ENCODE measurements at places on chromosomes 16 and 17.

DNA sequence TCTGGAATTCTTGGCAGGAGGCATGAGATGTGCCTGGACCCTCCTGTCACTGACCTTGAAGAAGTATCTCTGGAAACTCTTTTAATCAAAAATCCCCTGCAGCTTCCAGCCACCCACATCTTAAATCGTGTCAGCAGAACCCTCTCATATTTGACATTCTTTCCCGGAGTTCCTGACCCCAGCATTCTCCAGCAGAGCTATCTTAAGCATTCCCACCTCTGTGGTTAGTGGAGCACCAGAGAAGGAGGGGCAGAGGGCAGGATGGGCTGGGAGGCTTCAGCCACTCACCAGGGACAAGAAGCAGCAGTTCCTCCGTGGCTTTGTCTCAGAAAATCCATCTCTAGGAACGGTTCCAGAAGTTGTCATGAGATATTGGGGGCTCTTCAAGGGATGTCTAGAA lies 149.9 kb downstream of the RGS9 start:
- DNase-seq, result no peak

- no peak for DNase-seq
Measured at GRCh38 chr16:56343661-56344517, 81.5 kb downstream of the AMFR start.

DNA sequence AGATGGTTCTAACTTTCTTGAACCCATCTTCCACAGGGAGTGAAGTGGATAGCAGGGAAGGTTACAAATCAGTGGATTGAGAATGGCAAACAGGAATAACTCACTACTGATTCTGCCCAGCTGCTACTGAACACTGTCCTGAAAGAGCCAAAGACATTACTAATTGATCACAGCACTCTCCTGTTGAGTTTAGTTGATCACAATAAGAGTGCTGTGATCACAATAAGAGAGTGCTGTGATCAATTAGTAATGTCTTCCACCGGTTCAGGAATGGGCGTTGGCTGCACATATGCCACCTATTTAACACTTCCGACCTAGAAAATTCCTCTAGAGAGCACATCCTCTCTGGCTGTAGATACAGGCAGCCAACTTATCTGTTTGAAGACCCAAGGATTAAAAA lies 11.4 kb downstream of the CFAP97D1 start:
- no peak for DNase-seq

- peak; percentile 68 for DNase-seq
Measured at GRCh38 chr16:64615630-64616280, 506.1 kb downstream of the CDH11 start.

- DNase-seq, result no peak
Measured at GRCh38 chr17:20074489-20074888, 65.3 kb downstream of the SPECC1 start.

DNA sequence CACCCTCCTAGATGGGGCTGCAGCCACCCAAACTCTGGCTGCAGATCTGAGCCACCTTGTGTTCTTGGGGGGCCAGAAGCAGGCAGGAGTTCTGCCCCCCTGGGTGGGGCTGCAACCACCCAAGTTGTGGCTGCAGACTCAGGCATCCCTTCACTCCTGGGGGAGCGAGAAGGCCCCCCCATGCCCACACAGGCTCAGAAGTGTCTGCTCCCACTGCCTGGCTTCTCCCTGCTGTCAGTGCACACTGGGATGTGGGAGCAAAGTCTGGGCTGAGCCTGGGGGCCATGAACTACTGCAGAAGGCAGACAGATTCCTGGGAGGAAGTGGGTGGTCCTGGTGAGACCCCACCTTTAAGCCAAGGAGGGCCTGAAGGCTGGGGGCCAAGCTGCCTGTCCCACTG lies 13.0 kb downstream of the MT1X start:
- DNase-seq, result no peak

- DNase-seq, result no peak
Measured at GRCh38 chr16:15690296-15690695, 40.3 kb downstream of the NDE1 start.

DNA sequence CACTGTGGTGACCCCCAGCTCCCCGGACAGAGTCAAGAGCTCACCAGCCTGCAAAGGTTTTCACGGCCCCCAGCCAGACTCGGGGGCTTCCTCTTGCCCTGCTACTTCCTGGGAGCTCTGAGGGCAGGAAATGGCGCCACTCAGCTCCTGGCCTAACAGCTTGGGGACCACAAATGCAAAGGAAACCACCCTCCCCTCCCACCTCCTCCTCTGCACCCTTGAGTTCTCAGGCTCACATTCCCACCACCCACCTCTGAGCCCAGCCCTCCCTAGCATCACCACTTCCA lies 375 bp upstream of the SPN start:
- DNase-seq, result no peak

- no peak for DNase-seq
Measured at GRCh38 chr17:44501866-44502375, 1.3 kb downstream of the GPATCH8 start.

DNA sequence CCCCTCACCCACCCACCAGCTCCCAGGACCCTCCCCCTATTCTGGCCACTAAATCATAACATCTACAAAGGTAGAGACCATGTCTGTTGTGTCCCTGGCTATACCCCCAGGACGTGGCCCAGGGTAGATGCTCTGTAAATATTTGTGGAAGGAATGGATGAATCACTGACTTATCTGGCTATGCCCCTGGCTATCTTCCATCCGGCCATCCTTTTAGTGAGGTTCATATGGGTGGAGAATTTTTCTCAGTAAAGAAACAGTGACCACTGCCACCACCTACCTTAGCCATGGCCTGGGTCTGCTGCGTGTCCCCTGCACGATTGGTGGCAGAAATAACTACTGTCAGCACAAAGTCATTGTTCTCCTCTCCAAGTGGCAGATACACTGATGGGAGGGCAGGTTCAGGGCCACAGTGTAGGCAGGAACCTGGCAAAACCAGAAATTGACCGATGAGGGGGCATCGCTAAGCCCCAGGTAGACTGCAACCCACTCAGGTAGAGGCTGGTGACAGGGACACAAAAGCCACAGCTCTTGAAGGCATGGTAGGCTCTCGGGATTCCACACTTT lies 63.1 kb upstream of the BCO1 start:
- no peak for DNase-seq

DNA sequence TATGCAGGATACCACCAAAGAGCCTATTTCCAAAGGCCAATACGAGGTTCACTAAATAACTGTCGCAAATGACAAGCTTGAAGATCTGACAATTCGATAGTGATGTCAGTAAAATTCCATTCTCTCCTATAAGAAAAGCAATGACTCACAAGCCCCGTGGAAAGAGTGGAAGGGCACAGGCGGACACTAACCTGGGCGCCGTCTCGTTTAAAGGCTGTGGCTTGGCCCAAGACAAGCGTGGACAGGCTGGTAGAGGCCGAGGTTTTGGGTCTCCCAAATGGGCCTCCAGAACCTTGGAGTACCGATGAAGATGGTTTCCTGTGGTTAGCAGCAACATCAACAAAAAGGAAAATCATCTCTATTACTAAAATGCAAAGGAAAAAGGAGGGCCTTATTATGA lies 16.5 kb upstream of the SLC38A8 start:
- DNase-seq, result no peak

DNA sequence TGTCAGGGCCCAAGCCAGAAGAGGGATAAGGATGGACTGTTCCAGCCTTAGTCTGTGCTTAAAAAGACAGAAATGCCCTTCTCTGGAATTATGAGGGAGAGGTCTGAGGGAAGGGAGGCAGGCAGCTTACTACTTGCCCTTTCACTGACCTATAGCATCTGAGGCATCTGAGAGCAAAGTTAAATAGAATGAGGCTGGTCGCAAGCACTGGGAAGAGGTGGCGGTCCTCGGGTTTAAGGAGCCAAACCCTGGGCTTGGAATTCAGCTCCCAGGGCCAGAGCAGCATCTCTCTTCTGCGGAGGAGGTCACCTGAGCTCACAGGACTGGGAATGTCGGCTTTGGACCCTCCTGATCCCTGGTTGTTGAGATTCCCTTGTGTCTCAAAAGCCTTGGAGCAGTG lies 3.1 kb upstream of the LIMD2 start:
- DNase-seq, result no peak

GRCh38 chr17:45790296-45790922 lies 6.3 kb downstream of the CRHR1 start:
- no peak for DNase-seq

DNA sequence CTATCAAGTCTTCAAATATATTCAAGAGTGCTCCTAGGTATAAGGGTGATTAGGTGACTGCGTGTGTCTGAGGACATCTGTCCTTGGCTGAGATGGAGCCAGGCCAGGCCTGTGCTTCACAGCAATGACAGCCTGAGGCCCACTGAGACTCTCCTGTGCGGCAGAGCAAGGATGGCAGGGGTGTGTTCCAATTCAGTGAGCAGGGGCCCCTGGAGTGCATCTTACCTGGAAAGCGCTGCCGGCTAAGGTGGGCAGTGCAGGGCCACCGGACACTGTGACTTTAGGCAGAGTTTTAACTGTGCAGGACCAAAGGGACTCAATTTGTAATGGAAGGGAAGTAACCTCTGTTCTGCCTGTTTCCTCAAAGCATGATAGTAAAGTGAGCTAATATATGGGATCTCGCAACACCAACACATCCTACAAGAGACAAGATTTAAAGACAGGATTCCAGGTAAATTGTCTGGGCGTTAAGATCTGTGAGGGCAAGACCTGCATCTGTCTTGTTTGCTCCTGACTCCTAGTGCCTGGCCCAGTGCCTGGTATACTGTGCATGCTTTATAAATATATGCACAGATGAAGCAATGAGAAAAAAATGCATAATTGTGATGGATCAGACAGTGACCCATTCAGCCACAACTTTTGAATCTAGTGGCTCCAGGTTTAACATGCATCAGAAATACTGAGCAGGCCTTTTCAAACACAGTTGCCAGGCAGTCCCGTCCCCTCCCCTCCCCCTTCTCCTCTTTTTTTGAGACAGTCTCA lies 86.7 kb downstream of the MRC2 start:
- DNase-seq, result no peak

GRCh38 chr16:50274326-50275097 lies 8.2 kb downstream of the ADCY7 start:
- no peak for DNase-seq

DNA sequence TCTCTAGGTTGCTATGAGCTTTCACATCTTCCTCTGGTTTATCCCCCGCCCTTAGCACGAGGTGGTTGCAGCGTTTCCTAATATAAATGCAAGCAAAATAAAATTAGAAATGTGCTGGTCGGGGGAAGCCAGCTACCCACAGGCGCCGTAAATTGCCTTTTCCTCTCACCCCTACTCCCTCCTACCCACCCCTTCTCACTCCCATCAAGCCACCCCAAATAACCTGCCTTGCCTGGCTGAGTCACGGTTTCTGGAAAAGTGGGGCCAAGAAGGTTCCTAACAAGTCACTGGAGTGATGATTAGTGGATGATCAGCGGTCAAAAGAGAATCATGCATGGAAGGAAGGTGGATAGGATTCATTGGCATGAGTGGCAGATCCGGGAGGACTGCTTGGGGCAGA lies 120.9 kb upstream of the RBFOX1 start:
- no peak for DNase-seq

DNA sequence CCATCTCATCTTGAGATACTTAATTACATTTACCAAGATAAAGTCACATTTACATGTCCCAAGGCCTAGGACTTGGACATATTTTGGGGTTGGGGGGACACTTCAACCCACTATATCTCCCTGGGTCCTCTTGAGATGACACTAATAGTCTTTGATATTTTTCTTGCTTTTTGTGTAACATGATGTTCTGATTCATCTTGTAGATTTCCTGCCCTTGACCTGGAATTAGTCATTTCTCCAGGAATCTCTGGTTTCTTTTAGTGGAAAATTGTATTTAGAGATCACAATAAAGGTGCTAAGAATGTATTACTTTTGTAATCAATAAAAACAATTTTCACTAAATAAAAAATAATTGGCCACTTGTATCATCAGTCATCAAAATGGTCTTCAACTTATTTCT lies 157.3 kb downstream of the VPS53 start:
- DNase-seq, result no peak

GRCh38 chr17:65278050-65278819 lies 141.1 kb downstream of the RGS9 start:
- peak; percentile 83 for DNase-seq

DNA sequence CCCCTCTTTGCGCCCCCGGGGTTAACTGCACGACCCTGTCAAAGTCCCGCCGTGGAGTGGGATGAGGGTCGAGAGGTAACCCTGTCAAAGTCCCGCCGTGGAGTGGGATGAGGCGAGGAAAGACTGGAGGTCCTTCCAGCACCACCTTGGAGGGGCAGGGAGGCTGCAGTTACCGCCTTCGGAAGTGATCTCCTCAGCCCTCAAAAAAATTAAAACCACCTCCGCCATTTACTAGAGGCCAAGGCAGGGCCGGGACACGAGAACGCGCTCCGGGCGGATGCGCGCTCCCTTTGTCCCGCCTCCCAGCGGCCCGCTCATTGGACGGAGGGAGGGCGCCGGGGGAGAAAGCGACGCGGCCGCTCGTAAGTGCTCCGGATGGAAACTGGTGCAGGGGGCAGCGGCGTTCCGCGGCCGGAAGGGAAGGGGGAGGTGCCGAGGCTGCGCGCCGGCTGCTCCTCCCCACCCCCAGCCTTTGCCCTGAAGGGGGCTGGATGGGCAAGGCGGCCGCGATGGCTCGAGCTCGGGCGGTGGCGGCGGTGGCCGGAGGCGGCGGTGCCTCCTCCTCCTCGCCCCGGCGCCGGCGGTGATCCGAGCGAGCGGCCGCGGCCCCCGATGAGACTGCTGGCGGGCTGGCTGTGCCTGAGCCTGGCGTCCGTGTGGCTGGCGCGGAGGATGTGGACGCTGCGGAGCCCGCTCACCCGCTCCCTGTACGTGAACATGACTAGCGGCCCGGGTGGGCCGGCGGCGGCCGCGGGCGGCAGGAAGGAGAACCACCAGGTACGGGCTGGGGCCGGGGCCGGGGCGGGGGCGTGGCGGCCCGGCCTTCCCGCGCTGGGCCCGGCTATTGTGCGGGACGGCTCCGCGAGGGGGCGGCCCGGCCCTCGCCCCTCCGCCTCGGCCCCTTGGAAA lies at the start of gene METTL9:
Gene METTL9 (plus strand): TSS at position 456 of the 909 bp plus-strand sequence. CDS start 157 bp downstream, at position 613.
- peak; percentile 92 for DNase-seq

GRCh38 chr17:81027038-81027437 lies 7.9 kb upstream of the BAIAP2 start:
- DNase-seq, result no peak

GRCh38 chr17:79082311-79083190 lies 7.9 kb downstream of the ENGASE start:
- DNase-seq, result peak; percentile 86

DNA sequence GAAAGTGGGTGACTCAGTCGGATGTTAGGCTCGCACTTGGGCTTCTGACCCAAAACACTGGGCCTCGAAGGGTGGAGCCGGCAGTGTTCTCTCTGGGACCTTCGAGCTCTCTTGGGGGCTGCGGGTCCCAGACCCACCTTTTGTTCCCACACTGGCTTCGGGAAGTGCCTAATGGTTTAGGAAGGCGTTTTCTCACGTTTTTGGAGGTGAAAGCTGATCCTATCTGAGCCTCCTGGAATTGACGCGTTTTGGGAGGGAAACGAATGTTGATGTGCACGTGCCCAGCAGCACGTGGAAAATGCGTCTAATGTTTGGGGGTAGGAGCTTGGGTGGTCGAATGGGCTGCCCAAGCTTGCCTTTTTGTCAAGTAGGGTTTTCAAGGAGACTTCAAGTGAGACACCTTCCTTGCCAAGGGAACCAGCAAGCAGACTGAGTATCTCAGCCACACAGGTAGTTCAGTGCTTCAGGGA lies 666 bp downstream of the HGS start:
- DNase-seq, result no peak

GRCh38 chr16:48887646-48888210 lies 277.7 kb upstream of the N4BP1 start:
- no peak for DNase-seq

- DNase-seq, result peak; percentile 75
Measured at GRCh38 chr17:13594762-13595598, 6.7 kb downstream of the HS3ST3A1 start.
